ENCODE measurements at places on chromosomes 2 and 18.

- DNase-seq, result no peak
These were observed 243.0 kb downstream of the DYSF start for GRCh38 chr2:71696381-71696780.

DNA sequence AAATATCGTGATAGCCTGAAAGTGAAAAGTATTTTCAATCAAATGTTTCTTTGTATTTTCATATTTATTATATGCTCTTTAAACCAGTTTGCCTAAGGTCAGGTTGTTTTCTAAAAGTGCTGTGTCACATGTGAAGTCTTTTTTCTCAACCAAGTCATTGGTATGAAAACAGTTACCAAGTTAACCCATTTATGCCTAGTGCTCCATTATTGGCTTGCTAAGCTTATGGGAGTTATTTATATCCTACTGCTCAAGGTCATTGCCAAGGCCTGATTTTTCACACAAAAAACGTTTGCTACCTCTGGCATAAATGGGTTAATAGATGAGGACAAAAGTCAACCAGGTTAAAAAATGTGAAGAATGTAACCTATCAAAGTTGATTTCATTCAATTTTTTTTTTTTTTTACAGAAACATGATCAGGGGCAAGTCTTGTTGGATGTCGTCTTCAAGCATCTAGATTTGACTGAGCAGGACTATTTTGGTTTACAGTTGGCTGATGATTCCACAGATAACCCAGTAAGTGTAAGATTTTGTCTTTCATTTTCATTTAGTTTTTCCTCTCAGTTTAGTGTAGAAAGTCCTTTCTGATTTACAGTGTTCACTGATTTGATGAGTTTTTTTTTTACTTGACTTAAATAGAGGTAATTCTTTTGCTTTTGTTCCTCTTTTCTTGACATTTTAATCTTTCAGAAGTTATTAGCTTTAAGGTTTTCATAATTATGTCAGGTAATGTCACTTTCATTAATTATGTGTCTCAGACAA, 102.6 kb downstream of the PTPN4 start:
- no peak for DNase-seq

GRCh38 chr2:43751476-43751990, 22.3 kb upstream of the DYNC2LI1 start:
- no peak for DNase-seq

DNA sequence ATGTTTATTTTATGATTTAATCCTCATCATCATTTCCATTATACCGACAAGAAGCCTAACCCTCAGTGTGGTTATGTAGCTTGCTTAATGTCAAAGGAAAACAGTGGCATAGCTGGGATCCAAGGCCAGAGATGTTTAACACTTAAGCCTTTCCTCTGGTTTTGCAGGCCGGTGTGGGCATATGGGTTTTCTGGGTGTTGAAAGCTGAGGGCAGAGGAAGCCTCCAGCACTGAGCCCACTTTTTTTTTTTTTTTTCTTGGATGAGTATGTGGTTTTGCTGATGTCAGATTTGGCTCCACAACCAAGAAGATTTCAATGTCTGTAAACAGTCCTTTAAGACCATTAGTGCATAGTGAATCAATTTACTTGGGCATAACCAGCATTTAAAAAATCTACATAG, 41.3 kb downstream of the LHCGR start:
- DNase-seq, result peak; percentile 65

GRCh38 chr2:42195559-42195958, 26.4 kb downstream of the EML4 start:
- DNase-seq, result peak; percentile 70

GRCh38 chr2:199684832-199685231, 166.2 kb downstream of the FTCDNL1 start:
- no peak for DNase-seq

DNA sequence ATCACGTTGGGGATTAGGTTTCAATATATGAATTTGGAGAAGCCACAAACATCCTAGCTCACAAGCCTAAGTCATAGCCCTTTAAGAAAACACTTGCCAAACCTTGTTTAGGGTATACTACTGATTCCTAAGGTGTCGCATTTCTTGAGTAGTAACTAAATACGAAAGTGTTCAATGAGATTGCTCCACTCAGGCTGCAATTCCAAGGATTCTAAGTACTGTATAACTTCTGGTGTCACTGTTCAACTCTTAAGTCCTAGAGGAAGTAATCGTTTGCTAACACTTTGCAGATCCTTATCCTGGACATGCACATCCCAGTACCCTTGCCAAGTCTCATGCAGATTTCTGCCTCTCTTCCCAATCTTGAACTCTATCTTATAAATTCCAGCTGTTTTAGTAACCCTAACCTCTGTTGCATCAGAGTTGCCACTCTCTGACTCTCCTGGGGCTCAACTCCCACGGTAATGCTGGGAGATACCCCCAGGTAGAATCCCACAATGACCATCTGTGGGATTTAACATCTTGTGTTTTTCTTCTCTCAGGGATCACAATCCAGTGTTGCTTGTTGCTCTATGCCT, 122.4 kb downstream of the HIBCH start:
- no peak for DNase-seq

GRCh38 chr2:203682688-203683130, 23.7 kb upstream of the CD28 start:
- peak; percentile 78 for DNase-seq

DNA sequence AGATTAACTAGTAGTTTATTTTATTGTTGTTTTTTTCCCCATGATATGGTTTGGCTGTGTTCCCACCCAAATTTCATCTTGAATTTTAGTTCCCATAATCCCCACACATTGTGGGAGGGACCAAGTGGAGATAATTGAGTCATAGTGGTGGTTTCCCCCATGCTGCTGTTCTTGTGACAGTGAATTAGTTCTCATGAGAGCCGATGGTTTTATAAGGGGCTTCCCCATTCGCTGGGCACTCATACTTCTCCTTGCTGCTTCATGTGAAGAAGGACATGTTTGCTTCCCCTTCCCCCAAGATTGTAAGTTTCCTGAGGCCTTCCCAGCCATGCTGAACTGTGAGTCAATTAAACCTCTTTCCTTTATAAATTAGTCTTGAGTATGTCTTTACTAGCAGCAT, 36.5 kb downstream of the GALNT14 start:
- no peak for DNase-seq

GRCh38 chr2:188776634-188777033, 197.5 kb upstream of the COL3A1 start:
- peak; percentile 86 for DNase-seq

DNA sequence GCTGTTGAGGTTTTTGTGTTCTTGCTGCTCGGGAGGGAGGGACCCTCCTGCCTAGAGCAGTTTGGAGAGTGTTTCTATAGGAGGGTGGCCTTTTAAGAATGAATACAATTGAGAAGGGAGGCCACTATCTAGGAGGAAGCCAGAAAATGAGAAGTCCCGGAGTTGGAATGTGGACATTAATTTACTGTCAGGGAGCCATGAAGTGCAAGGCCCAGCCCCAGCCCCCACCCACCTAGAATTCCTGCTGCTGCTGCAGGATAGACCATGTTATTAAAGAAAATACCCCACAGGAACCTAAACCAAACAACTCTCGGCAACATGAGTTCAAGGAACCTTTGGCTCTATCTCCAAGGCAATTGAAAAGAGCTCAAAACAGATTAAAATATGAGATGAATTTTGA, 46.0 kb downstream of the ZBTB7C start:
- no peak for DNase-seq

DNA sequence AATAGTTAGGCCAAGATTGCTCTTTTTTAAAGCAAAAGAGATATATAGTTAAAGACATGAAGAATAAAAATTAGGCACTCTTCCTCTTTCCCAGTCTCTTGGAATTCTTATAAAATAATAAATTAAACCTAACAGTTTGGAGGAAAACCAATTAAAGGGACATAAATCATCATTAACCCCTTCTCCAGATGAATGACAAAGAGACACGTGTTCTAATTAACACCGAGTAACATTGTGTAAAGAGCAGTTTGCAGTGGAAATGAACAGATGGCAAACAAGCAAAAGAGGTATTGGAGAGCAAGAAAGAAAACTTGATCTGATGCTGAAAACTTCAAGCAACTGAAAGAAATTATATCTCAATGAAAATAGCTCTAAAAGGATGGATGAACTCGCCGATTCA, 48.4 kb downstream of the BCL2 start:
- no peak for DNase-seq

GRCh38 chr2:225573603-225574002, 174.1 kb downstream of the NYAP2 start:
- DNase-seq, result no peak

GRCh38 chr2:176579608-176580007, 310.4 kb downstream of the MTX2 start:
- DNase-seq, result no peak

DNA sequence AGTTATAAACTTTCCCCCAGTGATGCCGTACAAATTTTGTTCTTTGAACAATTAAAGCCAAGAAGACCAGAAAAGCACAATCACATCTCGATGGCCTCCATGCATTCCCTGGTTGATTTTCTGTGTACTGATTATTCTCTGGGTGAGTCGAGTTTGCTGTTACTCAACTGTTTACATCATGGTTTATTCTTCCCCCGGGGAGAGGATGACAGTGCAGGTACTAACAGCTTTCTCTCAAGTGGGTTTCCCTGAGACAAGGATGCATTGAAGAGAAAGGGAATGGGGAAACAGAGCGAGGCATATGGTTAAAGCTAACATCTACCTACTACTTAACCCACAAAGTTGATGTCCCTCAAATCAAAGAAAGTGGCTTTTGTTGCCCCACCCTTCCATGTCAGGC, 410.8 kb upstream of the FANCL start:
- DNase-seq, result no peak

DNA sequence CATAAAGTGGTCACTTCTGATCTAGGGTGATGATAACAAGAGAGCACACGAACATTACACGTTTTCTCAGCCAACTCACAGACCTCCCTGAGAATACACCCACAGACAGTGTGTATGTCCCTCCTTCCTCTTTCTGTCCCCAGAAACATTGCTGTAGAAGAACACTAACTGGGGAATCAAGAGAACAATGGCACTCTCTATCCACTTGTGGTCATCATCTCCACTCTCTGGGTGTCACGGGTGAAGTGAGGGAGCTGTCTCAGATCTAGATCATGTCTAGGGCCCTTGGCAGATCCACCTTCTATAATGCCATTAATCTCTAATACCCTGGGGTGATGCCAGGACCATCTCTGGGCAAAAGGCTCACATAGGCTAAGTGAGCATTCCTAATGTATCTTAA, 97.9 kb downstream of the DNER start:
- no peak for DNase-seq
